ENCODE measurements at places on chromosomes 12 and 14. TPM values are rescaled to one million over a fixed set of nuclear protein-coding genes. Genes with fewer than 3 reads are reported as not detected.
A peak's percentile ranks its signal among the peaks of the same experiment; 100 is the strongest.

- no peak for DNase-seq
Observed at GRCh38 chr12:130521375-130522124, 183.9 kb downstream of the PIWIL1 start.

Gene ST8SIA1
- total RNA-seq = 3.6 TPM

- no peak for DNase-seq
Observed at GRCh38 chr12:6826734-6827436, 1.3 kb upstream of the P3H3 start.

DNA sequence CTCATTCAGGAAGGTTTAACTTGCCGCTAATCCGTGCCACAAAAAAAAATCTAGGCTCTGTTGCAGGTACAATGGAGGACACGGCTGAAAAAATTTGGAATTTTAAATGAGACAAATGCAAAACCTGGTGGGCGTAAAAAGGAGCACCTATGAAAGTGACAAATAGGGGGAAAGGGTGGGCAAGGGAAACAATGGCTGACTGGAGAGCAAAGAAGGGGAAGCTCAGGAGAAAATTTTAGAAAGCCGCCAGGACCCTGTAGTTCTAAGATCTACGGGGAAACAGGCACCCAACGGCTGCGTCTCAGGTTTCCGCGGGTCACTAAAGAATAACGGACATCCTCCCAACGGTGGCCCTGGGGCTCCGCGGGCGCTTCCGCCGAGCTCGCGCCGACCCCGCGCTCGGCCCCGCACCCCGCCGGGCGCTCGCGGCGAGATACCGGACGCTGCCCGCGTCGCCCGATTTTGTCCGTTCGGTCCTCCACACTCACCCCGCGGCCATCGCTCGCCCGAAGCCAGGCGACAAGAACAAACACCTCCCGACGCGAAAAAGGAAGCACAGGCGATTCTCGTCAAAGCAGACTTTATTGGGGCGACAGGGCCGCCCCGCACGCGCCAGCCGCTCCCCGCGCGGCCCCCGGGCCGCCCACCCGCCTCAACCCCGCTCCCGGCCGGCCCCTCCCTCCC, 1.1 kb upstream of the YY1 start:
- DNase-seq = peak; percentile 70
